ENCODE measurements at places on chromosomes 5 and 9.

DNA sequence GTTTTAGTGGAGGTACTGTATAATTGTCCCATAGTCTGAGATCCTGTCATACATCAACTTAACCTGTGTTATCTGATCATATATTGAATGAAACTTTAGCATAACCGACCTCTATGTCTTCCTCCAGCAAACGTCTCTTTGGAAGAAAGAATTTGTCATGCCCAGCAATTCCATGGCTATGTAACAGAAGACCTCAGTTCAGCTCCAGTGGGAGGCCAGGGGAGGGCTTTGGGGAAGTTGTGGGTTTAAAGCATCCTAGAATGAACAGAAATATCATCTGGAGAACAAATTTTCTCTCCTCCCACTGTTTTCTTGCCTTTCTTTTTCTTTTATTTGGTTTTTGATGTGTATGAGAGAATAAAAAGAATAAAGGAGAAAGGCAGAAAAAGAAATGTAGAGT lies 164.5 kb downstream of the GAS1 start:
- DNase-seq, result no peak

DNA sequence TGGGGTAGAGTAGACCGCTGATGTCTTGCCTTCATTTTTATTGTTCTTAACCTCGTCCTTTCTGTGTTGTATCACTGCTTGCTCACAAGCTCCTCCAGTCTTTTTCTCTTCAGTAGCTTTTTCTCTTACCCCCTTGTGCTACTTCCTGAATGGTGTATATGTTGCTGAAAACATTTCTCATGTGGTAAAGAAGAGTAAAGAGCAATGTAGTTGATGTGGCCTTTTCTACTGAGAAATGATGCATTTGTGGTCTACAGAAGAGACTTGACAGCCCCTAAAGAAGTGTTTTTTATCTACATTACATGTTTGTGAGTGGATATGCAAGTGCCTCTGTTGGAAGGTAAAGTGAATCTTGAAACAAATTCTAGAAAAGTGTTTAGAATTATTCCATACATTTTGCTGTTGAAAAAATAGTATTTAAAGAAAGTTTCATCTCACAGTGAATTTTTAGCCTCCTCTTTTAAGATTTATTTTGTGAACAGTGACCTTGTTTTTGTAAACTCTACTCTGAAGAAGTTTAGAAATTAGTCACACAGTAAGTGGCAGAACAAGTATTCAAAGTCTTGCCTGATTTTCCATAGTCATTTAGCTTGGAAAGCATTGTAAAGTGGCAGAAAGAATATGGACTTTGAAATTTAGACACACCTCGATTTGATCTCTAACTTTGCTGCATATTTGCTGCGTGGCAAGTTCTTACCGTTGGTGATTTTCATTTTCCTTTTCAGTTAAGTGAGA lies 17.4 kb downstream of the CDC42SE2 start:
- no peak for DNase-seq

- no peak for DNase-seq
Measured at GRCh38 chr5:78411586-78411985, 51.2 kb downstream of the SCAMP1 start.

- DNase-seq, result no peak
Measured at GRCh38 chr9:15306068-15306756, 804 bp downstream of the TTC39B start.

GRCh38 chr5:173191561-173191960 lies 43.4 kb downstream of the NKX2-5 start:
- no peak for DNase-seq

- no peak for DNase-seq
Measured at GRCh38 chr5:87254035-87254434, 13.6 kb upstream of the RASA1 start.

DNA sequence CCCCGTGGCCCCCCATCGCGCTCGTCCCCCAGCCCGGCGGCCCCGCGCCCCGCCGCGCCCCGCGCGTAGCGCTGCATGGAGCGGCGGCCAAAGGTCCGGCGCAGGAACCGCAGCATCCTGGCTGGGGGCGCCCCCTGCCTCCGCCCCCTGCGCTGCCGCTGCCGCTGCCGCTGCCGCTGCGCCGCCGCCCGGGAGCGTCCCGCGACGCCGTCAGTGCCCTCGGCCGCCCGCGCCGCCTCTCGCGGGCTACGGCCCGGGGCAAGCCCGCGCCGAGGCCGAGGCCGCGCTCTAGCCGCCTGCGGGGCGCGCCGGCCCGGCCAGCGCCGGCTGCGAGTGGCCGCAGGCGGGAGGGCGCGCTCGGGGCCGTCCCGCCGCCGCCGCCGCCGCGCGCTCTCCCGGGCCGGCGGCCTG lies 523 bp downstream of the EPB41L4B start:
- DNase-seq, result no peak

DNA sequence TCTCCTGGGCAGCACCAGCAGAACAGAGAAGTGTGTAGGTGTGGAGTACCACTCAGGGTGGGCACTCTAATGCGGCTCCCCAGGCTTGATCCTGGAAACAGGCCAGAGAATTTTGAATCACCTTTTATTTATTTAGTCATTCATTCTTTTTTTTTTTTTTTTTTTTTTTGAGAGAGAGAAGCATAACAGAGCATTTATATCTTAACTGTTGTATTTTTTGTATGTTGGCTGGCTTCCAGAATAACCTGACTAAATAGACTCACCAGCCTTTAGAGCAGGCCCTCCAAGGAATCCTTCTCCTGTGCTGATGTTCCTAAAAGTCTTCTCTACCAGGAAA lies 153.4 kb downstream of the PIK3R1 start:
- no peak for DNase-seq

GRCh38 chr9:77851882-77852595 lies 179.6 kb downstream of the GNAQ start:
- no peak for DNase-seq

GRCh38 chr5:173303878-173304590 lies 24.2 kb downstream of the STC2 start:
- no peak for DNase-seq

- DNase-seq, result no peak
Measured at GRCh38 chr5:80466669-80467485, 21.0 kb upstream of the FAM151B start.

DNA sequence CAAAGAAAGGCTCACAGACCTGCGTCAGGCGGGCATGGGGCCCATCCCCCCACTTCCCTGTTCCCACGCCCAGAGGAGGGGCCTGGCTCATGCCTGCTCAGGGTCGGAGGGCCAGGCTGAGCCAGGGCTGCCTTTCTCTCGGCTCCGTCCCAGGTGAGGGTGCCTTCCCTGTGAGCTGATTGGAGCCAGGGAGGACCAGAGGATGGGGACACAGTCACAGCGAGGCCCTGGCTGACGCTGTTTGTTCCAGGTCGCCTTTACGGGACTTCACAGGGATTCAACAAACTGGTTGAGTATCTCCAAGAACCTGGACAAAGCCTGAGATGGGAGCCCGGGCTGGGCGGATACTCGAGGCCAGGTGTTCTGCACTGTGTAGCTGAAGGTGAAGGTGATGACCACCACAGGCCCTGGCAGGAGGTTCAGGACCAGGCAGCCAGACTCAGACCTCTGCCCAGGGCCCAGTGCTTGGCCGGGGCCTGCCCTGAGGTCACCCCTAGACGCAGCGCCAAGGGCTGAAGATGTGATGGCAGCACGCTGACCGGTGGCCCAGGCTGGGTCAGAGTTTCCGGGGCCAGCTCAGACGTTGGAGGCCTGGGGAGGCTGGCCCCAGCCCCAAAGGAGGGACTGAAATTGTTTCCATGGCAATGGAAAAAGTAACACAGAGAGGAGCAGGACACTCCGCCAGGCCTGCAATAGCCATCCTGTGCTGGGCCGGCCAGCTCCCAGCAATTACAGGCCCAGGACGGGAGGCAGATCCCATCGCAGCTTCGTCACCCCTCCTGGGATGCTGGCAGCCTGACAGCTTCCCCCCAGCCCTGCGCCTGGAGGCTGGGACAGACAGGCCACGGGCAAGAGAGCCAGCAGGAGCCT lies 65.3 kb upstream of the ADAMTS2 start:
- no peak for DNase-seq

- no peak for DNase-seq
Measured at GRCh38 chr9:125431741-125432271, 170.2 kb downstream of the GAPVD1 start.

GRCh38 chr9:130132746-130133145 lies 39.5 kb upstream of the NCS1 start:
- DNase-seq, result no peak

GRCh38 chr5:113520429-113520828 lies 6.9 kb downstream of the YTHDC2 start:
- DNase-seq, result no peak

DNA sequence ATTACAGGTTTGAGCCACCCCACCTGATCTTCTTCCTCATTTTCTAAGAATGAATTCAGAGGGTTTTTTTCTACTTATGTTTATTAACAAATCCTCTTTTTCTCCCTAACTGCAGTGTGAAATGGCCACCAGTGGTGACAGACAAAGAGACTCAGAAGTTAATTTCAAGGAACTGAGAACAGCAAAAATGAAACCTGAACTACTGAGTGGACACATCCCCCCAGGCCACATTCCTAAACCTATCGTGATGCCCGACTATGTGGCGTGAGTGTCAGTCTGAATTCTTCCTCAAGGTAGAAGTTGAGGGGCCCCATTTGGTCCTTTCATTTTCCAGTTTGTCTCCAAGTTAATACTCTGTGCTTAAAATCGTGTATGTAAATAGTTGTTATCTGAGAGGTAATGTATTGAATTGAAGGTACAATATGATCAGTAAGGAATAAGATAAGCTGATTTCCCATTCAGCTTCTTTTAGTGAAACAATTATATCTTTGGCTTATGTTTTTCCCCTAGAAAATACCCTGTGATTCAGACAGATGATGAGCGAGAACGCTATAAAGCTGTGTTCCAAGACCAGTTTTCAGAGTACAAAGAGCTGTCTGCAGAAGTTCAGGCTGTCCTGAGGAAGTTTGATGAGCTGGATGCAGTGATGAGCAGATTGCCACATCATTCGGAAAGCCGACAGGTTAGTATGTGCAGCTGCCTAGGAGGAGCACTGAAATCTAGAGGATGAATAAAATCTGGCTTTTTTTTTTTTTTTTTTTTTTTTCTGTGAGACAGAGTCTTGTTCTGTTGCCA lies 17.7 kb downstream of the MARVELD2 start:
- no peak for DNase-seq

GRCh38 chr9:108671176-108671575 lies 184.6 kb downstream of the ACTL7B start:
- no peak for DNase-seq

DNA sequence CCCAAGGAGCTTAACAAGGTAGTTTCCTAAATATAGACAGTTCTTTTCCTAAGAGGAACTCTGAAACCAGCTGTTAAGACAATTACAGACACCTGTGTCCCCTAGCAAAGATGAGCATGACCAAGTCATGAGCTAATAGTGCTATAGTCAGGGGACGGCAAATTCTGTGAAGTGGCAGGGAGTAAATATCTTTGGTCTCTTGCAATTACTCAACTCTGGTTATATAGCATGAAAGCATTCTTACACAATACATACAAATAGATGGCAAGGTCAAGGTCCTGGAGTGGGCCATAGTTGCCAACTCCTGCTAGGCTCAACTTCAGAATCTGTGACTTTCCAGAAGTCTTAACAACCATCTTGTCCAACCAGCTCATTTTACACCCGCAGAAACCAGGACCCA lies 103.7 kb downstream of the RFK start:
- DNase-seq, result no peak

- DNase-seq, result no peak
Measured at GRCh38 chr5:107510125-107510524, 160.6 kb downstream of the EFNA5 start.

GRCh38 chr9:121279776-121280388 lies 11.9 kb downstream of the GSN start:
- DNase-seq, result no peak

GRCh38 chr9:97563458-97564135 lies 62.1 kb downstream of the TMOD1 start:
- no peak for DNase-seq

DNA sequence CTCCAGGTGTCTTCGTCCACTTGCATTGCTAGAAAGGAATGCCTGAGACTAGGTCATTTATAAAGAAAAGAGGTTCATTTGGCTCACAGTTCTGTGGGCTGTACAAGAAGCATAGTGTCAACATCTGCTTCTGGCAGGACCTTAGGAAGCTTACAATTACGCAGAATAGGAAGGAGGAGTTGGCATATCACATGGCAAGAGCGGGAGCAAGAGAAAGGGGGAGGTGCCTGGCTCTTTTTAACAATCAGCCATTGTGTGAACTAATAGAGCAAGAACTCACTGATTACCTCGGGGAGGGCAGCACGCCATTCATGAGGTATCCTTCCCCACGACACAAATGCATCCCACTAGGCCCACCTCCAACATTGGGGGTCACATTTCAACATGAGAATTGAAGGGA lies 134.4 kb upstream of the EFNA5 start:
- no peak for DNase-seq

GRCh38 chr9:5355817-5356216 lies 16.1 kb upstream of the RLN1 start:
- DNase-seq, result no peak

- no peak for DNase-seq
Measured at GRCh38 chr5:169439362-169439761, 138.4 kb upstream of the SLIT3 start.

DNA sequence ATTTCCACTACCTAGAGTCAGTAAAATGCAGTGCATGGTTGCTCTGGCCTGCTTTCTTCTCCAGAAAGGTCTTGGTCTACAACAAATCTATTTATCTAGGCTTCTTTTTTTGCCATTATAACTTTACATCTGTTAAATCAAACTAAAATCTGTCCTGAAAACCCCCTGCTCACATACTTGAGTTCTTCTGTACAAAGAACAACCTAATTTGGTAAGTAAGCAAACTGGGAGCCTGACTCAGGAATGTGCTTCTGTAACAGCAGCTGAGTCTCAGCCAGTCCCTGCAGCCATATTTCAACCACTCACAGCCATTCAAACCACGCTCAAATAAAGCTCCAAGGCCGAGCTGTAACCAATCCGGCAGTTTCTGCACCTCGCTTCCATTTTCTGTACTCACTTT lies 95.8 kb downstream of the PLPP1 start:
- DNase-seq, result no peak

- no peak for DNase-seq
Measured at GRCh38 chr9:9079473-9079872, 1279.9 kb upstream of the DMAC1 start.

DNA sequence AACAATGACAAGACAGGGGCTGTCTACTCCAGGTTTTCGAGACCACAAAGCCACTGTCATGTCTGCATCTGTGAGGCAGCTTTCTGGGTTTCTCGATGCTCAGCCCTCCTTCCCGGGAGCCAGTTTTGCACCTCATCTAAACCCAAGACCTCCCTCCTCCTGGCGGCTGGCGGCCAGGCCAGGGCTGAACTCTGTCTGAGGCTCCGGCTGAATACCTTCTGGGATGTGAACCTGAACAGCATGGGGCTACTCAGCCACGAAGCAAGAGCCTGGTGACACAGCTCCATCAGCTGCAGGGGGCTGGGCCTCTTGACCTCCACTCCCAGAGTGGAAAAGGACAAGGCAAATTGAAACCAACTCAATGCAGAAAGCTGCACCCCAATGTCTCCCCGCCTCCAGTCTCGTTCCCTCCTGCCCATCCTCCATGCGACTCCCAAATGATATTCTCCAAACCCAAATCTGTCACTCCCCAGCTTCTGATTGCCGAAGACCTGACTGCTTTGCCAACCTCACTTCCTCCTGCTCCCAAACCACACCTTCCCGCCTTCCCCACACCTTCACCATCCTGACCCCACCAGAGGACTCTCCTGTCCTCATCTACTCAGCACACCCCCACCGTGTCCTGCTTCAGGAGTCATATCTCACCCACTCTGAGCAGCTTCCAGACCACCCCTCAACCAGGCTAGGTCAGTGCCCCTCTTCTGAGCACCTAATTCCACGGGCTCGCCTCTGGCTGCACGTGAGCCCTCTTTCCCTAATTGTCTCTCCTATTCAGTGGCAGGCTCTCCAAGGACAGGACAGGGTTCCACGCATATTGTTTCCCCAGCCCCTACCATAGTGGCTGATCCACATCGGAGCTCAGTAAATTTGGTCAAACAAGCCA lies 4.5 kb downstream of the ANKS6 start:
- no peak for DNase-seq

GRCh38 chr9:127931092-127931881 lies 710 bp upstream of the PIP5KL1 start:
- no peak for DNase-seq

Data from stimulated activated CD8-positive, alpha-beta memory T cell treated with anti-CD3 and anti-CD28 coated beads, Interleukin-2, amount 100 ng/mL, for 1 hour (primary cell).